ENCODE measurements at places on chromosomes 3 and 15.

DNA sequence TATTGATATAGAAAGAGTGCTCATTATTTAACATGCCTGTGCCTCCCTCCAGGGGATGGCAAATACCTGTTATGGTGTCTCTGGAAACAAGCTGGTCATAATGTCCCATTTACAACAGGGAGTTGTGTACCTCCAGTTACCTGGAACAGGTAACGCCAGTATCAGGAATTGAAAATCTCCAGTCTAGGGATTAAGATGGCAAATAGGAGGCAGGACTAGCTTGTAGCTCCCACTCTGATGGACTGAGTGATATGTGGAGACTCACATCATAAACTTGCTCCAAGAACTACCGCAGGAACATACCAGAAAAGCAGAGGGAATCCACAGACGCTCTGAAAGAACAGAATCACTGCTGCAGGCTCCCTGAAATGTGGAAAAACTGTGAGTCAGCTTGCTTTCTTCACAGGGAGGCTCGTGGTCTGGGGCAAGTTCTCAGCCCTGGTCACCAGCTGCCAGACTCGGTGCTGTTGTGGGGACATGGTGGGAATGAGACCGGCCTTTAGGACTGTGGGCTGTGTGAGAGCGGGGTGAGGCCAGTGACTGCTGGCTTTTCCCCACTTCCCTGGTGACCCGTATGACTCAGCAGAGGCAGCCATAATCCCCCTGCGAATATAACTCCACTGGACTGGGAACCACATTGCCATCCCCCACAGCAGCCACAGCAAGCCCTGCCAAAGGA is 97.4 kb downstream of the KCNAB1 start:
- DNase-seq, result no peak

DNA sequence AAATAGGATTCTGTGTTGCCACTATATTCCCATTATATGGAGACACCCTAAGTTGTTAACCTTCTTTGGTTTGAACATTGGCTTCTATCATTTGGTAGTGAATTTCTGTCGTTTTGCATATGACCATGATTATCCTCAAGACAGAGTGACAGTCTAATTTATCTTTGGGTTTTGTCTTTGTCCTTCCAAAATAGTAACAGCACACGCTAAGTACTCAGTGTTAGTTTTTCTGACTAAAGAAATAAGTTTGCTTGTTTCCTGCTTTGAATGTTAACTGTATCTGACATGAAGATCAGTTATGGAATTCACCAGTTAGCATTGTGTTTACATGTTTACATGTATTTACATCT is 352.5 kb upstream of the GRM7 start:
- DNase-seq, result no peak

DNA sequence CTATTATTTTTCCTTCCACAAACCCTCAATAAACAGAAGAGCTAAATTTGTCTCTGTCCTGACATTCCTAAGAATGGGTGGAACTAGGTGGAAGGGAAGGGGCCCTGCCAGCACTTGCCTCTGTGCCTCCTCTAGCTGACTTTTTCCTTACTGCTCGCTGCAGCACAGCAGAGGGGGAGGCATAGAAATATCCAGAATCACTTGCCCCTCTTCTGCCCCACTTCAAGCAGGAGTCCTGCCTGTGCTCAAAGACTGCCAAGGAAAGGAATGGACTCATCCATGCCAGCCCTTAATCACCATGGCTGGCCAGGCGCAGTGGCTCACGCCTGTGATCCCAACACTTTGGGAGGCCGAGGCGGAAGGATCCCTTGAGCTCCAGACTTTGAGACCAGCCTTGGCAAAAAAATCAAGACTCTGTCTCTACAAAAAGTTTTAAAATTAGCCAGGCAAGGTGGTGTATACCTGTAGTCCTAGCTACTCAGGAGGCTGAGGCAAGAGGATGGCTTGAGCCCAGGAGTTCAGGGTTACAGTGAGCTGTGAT is 51.8 kb downstream of the ADCY5 start:
- no peak for DNase-seq

DNA sequence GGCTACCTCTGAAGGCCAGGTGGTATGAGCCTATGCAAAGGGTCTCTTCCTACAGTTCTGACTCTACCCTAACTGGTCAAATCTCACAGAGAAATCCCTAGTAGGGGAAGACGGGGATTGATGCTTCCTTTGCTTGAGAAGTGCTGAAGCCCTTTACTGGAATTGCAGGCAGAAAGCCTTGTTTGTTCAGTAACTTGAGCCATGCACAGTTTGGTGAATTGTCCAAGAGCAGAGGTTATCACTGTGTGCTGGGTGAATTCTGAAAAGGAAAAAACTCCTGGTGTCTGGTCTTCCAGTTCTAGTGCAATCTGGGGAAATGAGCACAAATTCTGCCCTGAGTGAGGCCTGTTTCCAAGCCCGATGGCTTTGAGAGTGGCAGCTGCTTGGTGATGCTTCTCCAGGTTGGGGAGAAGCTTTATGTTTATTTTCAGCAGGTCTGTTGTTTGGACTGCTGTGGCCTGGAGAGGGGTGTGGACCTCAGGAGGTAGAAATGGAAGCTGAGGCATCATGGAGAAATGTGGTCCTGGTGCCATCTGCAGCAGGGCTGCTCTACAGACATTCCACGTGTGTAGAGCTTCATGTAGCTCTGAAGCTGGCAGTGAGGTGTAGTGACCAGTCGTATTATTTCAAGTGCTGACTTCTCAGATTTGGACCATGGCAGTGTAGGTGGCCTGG is 60.9 kb downstream of the ARNT2 start:
- DNase-seq, result no peak

DNA sequence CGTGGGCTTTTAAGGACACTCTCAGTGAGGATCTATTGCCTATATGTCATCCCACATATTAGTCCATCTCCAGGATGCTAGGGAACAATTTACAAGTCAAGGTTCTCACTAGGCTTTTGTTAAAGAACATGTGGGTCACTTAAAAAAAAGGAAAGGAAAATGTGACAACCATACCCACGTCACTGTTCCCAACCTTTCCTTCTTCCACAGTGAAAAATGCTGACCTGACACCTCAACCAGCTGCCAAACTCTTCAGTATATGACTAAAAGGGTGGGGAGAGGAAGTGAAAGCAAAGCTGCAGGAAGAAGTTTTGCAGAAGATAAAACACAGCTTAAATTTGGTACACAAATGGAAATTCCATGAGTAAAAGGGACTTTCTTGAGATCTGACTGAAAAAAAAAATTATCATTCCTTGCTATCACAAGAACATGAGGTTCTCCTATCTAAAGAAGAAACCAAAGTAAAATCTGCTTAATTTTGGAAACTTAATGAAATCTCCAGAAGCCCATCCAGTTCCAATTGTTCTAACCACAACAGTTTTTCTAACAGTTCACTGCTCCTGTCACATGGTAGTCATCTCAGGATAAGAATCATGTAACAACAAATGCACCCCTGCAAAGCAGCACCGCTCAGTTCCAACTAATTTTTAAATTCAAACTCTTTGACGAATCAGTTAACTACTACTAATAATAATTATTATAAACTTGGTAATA is 117.0 kb upstream of the TSPAN3 start:
- no peak for DNase-seq

- no peak for DNase-seq
These were observed 1.9 kb downstream of the TKT start for GRCh38 chr3:53253707-53254508.

DNA sequence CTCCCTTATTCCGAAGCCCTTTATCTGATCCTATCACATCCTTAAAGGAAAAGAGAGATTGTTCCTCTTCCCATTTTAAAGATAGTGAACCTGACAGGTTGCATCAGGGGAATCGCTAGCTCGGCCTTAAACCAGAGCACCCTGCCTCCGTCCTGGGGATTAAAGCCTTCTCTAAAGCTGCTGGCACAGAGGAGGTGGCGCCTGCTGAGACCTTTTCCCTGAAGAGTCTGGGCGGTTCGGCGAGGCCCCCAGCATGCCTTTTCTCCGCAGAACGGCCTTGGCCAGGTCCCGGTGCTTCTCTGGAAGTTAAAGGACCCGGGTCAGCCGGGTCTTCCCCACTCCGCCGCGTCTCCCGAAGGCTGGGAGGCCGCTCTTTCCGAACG is 593 bp downstream of the FAM219B start:
- no peak for DNase-seq

- no peak for DNase-seq
These were observed 127.2 kb downstream of the ZBTB20 start for GRCh38 chr3:115019900-115020299.

GRCh38 chr3:132870541-132870940 is 148.3 kb upstream of the NPHP3 start:
- no peak for DNase-seq

DNA sequence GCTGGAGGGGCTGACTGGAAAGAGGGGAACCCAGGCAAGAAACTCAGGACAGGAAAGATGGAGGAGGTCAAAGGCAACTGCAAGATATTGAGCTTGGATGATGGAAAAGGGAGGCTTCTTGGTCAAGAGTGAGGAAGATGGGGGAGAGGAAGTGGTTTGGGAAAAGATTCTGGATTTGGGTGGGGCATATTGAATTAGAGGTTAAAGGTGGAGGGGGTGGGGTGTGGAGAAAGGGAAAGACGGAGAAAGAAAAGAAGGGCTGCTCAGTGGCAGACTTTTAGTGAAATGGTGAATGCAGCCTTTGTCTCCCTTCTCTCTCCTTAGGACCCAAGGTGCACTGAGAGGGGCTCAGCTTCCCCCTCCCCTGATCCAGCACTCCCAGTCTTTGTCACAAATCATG is 655 bp upstream of the FAM3D start:
- DNase-seq, result no peak

DNA sequence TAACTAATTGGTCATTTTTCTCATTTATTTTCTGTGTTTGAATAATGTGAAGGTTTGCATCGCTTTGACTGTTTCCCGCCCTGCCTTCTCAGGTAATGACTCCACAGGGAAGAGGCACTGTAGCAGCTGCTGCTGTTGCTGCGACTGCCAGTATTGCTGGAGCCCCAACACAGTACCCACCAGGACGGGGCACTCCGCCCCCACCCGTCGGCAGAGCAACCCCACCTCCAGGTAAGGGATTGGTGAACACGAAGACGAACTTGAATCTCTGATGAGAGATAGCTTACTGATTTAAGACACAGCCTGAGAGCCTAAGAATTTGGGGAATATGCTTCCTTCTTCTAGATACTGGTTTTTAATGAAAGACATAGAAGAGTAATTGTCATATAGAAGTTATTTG is 22.9 kb downstream of the SNRPN start:
- no peak for DNase-seq

GRCh38 chr3:45617430-45618080 is 23.0 kb downstream of the LIMD1 start:
- no peak for DNase-seq

GRCh38 chr3:49013738-49014660 is 4.4 kb downstream of the DALRD3 start:
- DNase-seq, result peak; percentile 53

DNA sequence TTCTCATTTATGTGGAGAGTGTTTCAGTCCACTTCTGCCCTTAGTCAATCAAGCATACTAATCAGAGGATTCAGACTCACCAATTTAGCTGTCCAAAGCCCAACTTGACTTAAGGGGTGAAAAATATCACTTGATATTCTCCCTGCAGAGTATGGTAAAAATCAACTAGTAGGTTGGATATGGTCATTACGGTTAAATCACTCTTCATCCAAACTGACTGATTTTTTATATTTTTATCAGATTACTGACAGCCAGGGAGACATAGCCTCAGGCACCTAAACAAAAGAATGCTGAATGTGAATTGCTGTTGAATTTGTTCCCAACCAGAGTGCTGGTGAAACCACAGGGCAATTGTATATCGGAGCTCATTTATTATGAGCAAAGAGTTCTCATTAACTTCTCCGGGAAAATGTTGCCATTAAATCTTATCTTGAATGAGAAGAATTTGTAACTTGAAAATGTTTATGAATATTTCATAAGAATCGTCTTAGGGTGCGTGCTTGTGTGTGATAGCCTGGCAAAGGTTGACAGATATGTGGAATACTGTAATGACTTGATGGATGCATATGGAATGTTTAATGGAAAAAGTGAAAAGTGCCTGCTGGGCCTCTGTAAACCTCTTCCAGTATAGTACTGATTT is 411.2 kb downstream of the NAALADL2 start:
- no peak for DNase-seq

DNA sequence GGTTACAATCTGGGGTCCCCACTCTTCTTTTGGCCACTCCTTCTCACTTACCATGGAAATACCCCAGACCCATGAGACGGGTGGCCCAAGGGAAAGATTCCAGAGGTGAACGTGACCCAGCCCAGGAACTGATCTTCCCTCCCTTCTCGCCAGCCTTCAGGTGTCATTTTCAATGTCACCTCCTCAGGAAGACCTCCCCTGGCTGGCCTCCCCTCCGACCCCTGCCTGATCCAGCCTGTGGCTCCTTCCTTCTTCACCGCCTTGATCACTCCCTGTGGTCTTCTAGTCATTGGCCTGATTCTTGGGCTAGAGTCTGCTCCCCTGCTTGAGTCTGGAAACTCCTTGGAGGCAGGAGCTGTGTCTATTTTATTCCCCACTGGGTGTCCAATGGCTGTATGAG is 146.1 kb downstream of the SMAD6 start:
- DNase-seq, result no peak

- DNase-seq, result peak; percentile 37
These were observed 2.3 kb downstream of the LRRC28 start for GRCh38 chr15:99253381-99254090.

DNA sequence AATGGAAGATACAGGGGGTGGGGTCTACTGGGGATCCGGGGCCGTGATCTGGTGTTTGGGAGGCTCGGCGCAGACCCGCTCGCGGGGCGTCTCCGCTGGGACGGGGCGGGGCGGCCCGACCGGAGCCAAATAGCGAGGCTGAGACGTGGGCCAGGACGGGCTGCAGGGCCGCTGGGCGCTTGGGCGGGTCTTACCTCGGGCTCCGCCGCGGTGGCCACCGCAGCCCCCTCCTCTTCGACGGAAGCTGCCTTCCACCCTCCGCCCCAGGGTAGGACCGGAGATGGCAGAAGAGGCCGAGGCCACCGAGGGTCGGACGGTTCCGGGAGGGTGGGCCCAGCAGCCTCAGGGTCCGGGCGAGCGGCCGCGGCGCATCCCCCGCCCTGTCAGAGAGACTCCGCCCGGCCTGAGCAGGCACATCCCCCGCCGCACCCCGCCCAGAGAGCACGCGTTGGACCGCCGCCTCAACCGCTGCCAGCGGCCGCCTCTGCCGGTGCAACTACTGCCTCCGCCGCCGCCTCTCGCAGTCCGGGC is 399 bp downstream of the MYO9A start:
- DNase-seq, result peak; percentile 65

DNA sequence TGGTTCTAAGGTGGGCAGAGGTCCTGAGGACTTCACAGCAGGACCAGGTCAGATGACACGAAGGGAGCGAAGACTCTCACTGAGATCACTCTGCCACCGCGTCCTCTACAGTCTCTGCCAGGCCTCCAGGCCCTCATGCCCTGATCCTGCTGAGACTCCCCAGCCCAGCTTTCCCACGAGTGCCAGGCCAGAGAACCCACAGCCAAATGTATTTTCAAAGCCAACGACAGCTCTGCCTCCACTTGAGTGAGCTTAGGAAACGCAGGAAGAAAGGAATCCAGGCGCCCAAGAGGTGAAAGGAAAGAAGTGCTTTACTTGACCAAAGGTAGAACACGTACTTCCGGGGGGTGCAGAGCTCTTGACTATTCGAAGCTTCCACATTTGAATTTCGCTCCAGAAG is 275.0 kb downstream of the XXYLT1 start:
- DNase-seq, result no peak

- no peak for DNase-seq
These were observed 86.1 kb downstream of the TJP1 start for GRCh38 chr15:29736012-29736743.
